ENCODE measurements at places on chromosomes 1 and 21.

DNA sequence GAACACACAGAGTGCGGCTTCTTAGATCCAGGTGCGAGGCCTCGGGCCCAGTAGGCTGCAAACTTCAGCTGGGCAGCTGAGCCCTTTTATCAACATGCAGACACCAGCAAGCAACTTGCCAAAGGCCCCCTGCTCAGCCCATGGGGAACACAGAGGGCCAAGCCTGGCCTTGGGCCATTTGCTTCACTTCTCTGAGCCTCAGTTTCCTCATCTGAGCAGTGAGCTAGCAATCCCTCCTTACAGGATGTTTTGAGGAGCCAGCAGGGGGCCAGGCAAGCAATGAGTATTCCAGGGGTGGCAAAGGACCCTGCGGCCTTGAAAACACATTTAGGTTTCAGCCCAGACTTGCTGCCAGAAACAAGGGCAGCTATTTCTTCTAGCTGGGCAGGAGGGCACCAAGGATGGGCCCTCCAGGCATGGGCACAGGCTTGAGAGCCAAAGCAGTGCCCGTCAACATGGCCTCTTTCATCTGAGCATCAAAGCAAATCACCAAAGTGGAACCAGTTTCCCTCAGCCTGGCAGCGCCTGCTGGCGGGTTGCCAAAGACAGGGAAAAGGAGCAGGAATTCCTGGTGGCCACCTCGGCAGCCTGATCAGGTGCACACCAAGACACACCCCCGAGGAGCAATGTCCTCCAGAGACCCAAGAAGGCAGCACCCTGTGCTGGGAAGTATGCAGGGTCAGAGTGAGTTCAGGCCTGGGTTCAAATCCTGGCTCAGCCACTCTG lies 1.4 kb downstream of the MATN1 start:
- peak; percentile 45 for DNase-seq

DNA sequence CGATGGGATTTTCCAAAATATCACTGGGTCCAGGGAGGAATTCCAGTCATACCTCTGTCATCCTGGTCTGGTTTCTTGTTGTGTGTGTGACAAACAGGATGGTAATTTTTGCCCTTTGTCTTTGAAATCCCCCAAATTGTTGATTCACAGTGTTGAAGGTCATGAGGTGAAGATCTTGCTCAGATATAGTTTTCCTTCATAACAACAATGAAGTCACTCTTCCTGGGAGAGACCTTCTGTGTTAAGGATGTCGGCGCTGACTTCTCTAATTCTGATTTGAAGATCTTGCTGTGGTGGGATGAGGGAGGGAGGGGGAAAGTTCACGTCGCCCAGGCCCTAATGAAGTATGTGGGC lies 32.2 kb upstream of the MPZL1 start:
- no peak for DNase-seq

DNA sequence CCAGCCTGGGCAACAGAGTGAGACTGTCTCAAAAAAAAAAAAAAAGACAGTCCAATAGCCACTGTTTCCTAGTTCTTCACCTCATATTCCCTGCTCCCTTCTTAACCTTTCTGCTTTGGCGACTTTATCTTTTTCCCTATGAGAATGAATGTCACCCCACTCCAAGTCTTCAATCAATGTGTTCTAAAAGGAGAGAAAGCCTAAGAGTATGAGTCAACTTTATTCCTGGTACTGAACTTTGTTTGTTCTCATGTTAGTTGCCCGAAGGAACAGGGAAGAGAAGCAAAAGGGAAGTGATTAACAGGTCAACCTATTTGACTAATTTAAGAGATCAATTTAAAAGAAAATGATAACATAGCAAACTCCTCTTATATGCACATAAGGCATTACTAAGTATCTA lies 39.9 kb upstream of the SLC16A1 start:
- no peak for DNase-seq

DNA sequence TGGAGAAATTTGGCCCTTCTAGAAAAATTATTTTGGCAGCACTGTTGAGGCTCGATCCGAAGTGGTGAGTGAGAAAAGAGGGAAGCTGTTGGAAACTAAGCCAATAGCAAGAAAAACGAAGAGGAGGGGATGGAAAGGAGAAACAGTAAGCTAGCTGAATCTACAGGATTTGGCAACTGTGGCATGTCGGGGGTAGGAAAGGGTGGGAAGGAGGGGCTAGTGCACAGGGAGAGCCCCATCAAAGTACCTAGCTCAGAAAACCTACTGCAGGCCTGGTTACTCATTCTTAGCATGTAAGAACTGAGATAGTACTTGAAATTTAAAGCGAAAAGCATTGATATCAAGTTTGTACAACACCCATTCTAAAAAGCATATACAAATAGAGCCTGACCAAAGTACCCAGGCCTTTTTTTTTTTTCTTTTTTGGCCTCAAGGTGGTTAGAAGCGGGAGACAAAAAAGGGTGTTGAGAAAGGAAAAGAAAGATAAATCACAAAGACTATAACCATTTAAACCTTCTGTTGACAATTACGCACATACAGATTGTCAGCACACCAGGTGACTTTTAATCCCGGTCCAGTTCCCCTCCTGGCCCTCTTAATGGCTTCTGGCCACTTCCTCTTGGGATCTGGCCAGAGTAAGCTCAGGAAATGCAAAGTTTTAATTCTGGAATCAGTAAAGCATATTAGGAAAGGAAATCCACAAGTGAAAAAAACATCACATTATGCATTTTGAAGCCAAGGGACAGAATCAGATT lies 50.4 kb downstream of the SLC16A1 start:
- no peak for DNase-seq

DNA sequence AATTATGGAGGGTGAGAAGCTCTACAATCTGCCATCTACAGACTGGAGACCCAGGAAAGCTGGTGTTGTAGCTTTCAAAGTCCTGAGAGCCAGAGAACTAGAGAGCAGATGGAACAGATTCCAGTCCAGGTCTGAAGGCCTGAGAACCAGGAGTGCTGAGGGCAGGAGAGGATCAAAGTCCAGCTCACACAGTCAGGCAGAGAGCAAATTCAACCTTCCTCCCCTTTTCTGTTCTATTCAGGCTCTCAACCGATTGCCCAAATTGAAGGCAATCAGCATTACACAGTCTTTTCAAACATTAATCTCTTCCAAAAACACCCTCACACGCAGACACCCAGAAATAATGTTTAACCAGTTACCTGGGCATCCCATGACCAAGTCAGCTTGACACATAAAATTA lies 2.5 kb upstream of the TMPRSS2 start:
- no peak for DNase-seq

- DNase-seq, result no peak
Observed at GRCh38 chr1:185581020-185581419, 153.2 kb upstream of the HMCN1 start.

- DNase-seq, result no peak
Observed at GRCh38 chr1:228159008-228159665, 6.5 kb upstream of the IBA57 start.

- DNase-seq, result no peak
Observed at GRCh38 chr1:154422521-154422920, 17.4 kb downstream of the IL6R start.

DNA sequence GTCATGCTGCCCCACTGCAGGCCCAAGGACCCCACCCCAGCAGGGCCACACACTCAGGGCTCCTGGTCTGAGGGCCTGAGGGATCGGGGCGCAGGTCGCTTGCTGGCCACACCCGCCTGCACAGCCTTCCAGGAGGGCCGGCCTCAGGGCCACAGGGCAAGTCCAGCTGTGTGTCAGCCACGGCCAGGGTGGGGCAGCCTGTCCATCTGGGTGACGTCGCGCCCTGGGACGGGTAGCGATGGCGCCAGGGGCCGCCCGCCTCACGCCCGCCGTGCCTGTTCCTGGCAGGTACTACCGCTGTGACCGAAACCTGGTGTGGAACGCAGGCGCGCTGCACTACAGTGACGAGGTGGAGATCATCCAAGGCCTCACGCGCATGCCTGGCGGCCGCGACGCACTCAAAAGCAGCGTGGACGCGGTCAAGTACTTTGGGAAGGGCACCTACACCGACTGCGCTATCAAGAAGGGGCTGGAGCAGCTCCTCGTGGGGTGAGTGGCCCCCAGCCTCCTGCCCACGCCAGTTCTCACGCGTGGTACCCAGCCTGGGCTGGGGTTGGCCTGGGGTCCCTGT lies 2.5 kb downstream of the COL6A1 start:
- no peak for DNase-seq

DNA sequence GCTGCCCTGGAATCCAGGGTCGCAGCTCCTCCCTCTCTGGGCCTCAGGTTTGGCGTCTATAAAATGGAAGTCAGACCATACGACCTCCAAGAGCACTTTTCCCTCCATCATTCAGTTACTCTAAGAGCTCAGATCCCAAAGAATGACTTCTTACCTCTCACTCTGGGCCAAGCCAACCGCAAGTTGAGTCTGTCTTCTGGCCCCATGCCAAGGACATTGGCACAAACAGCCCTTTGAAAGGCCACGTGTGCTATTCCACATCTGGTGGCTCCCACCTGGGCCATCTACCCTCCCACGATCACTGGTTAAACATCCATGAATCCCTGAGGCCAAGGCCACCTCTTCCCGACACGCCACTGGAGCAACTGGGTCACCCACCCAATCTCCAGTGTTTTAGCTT lies 12.4 kb downstream of the SLC2A7 start:
- no peak for DNase-seq

GRCh38 chr1:156839426-156840109 lies 19.3 kb downstream of the INSRR start:
- no peak for DNase-seq

DNA sequence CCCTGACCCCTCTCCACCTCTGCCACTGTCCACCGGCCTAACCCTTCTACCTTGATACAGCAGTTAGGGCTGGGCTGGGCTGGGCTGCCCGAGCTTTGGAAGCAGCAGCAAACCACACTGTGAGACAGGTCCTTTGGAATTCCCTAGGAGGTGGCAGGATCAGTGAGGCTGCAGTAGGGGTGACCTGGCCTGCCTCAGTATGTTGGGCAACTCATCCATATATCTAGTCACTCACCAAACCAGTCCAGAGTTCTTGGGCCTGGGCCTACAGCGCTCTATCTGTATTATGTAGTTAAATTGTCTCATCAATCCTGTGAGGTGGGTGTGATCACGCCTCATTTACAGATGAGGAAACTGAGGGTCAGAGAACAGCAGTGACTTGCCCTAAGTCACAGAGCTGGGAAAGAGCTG lies 13.3 kb upstream of the SYNC start:
- DNase-seq, result no peak

DNA sequence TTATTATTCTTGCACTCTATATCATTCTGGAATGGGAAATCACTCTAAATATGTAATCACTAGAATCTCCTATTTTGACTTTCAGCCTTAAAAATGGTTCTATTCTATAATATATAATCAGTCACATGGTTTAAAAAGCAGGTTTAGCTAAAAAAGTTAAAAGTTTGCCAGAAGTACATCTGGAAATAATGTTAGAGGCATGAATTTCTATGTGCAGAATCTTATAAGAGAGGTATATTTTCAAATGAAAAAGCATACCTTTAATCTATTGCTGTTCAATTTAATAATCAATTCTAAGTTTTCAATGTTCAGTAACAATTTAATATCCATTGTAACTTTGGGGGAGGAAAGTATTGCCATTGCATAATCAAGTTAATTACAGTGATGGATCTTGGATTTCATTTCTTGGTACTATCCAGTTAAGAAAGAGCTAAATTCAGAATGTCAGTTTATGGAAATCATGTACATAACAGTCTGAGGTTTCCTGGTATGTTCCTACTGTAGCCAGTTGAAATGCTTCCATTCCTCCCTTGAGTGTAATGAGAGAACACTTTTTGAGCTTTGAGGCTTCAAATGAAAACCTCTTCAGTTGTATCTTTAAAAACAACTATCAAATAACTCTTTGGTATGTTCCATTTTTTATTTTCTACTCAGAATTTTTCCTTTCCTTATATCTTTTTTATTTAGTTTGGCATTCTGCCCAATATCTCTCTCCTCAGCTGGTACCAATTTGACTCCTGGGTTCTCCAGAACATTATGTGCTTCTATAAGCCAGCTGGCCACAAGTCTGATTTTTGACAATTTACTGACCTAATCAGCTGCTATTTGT lies 175.7 kb upstream of the COL11A1 start:
- no peak for DNase-seq

GRCh38 chr1:214923278-214923915 lies 159.1 kb upstream of the KCNK2 start:
- no peak for DNase-seq

- DNase-seq, result peak; percentile 23
Observed at GRCh38 chr1:208238710-208239472, 5.3 kb downstream of the PLXNA2 start.

- DNase-seq, result no peak
Observed at GRCh38 chr1:51574796-51575195, 42.1 kb upstream of the OSBPL9 start.
